Neuronal stem cell (in vitro differentiated cells): ENCODE measurements at places on chromosomes 12 and 14.

GRCh38 chr12:12474931-12475795, 87.5 kb downstream of the DUSP16 start:
- no peak for DNase-seq

DNA sequence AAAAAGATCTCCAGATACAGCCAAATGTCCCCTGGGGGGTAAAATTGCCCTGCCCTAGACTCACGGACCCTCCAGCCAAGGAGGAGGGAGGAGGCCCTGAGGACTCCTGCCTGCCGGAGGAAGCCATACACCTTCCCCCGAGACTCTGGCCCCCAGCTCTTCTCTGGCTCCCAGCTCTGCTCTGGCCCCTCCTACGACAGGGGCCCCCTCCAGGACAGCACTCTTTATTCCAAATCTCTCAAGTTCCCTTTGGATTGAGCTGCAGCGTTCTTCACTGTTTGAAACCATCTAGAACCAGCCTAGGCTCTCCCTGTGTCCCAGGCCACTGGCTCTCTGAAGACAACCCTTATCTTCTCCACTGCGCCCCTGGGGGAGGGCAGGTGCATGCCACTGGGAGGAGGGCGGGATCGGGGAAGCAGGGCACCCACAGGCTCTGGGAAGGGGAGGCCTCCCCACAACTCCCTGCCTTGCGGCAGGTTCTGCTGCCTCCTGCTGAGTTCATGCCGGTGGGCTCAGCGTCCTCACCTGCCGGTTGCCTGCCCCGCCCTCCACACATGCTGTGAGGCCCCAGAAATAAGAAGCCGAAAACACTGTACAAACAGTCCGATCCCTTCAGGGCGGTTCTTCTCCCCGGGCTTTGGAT, 112.7 kb downstream of the DICER1 start:
- DNase-seq = no peak

DNA sequence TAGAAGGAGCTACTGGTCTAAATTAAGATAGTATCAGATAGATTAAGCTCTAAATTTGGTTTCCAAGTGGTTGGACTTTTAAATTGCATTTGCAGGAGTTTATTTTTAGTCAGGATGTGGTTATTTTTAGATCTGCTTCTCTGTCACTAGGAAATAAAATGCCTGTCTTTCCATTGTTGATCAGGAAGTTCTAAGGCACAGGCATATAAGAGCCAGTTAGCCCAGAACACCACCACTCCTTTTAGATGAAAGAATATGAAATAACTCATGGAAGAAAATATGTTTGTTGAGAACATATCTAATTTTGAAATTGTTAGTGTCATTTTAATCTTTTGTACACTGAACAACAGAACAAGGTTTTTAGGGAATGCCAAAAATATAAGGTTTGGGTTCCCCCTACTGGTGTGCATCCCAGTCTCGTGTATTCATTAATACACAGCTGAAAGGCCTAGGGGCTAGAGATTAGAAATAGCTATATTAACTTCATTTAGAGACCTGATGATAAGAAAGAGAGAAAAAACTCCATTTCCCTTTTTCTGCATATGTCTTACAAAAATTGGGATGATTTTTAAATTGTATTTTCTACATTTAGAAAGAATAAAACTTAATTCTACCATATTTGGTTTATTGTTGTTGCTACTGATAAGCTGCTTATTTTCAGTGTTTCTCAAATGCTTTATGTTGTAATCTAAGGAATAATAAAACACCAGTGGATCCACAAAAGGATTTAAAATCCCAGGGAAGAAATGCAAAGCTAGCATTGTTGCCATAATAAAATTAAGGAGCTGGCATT, 67.2 kb downstream of the RIC8B start:
- DNase-seq = peak; percentile 38

- no peak for DNase-seq
Observed at GRCh38 chr12:113369391-113369985, 11.1 kb downstream of the PLBD2 start.

DNA sequence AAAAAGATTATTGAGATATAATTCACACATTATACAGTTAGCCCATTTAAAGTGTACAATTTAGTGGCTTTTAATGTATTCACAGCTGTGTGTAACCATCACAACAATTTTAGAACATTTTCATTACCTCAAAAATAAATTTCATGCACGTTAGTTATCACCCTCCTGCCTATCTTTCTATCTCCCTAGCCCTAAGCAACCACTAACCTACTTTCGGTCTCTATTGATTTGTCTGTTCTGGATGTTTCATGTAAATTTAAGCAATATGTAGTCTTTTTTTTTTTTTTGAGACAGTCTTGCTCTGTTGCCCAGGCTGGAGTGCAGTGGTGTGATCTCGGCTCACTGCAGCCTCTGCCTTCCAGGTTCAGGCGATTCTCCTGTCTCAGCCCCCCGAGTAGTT, 439.4 kb downstream of the PCNX1 start:
- DNase-seq = no peak

DNA sequence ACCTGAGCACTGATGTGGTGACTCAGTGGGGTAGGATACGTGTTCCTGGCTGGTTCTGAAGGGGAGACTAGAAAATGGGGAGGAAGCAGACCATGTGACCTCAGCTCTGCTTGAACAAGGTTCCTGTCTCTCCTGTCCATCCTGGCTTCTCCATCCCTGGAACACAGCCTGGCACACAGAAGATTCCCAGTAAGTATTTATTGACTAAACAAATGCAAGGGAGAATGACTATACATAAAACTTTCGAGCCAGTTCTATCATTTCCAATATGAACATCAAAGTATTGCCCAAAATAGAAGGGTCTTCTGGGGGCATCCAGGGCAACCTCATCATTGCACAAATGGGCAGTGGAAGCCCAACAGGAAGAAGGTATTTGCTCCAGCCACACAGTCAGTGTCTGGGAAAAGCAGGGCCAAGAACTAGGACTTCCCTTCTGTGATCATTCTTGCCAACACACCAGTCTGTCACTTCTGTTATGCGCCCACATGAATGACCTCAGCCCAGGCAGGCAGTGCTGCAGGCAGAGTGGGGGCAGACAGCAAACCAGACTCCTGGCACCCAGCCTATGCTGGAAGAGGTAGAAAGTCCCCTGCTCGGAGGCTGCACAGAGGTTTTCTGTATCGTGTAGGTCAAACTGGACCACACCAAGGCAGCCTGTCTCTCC, 5.6 kb upstream of the SERPINA9 start:
- DNase-seq = no peak

- DNase-seq = no peak
Observed at GRCh38 chr12:109951751-109952150, 44.4 kb downstream of the GIT2 start.

- DNase-seq = no peak
Observed at GRCh38 chr14:55212634-55213033, 21.2 kb upstream of the DLGAP5 start.

DNA sequence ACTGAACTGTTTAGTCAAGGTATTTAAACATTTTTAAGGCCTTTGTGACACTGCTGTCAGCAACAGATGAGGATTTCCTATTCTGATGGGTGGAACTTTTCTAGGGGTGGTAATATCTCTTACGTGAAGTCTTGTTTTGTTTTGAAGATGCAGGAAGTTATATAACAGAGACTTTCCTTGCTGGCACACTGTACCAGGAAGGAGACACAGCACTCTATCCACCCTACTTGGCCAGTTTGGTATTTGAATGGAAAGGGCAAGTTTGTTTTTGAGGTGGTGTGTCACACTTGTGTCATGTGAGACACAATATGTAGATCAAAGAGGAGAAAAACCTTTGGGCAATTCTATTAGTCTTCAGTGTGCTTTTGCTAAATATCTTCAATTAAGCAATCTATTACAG, 51.6 kb upstream of the SRP54 start:
- no peak for DNase-seq

- no peak for DNase-seq
Observed at GRCh38 chr14:35366521-35366976, 38.0 kb downstream of the NFKBIA start.

- DNase-seq = no peak
Observed at GRCh38 chr12:2960996-2961616, 1.9 kb downstream of the TEAD4 start.

DNA sequence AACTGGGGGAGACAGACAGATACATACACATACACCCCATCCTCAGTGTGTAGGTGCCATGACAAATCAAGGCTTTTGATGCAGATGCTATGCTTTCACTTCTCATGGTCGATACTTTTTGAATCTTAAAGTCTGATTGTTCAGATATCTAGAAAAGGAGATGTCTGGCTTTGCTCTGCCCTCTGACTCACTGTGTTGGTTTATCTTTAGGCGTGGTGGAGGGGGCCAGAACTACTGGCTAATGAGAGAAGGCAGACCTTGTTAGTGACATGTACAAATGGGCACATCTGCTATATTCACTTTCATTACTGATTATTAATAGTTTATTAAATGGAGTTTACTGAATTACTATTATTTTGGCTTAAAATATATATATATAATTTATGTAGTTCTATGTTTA, 444.3 kb upstream of the RGS6 start:
- DNase-seq = no peak
